ENCODE measurements at places on chromosomes 7 and 10.

DNA sequence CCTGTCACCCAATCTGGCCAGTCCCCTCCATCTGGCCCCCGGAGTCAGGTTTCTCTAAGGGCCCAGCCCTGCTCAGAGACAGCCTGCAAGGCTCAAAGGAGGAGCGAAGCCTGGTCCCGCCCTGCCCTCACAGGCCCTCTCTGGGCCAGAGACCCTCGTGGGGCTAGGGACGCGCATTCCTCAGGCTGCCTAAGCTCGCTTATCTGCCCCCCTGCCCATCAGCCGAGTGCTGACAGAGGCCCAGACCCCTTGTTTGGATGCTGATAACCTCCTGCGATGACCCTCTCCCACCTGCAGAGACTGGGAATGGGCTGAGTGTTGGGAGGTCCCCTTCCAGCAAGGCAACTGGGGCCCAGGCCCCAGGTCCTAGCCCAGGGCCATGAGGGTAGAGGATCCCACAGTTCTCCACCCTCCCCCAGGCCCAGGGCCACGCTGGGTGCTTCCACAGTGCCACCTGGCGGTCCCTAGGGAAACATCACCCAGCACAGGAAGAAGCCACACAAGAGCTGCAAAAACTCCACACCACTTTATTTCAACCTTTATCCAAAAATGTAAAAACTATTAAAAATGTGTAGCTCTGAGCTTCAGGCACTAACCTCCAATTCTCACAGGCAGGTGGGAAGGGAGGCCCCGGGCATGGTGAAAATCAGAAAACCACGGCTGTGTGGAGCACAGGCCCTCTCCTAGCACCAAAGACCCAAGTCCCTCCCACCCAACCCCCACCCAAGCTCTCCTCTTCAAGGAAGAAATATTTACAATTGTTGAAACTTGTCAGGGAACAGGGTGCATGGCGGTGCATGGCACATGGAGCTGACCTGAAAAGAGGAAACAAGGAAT is 2.2 kb downstream of the NPM3 start:
- peak; percentile 93 for DNase-seq

DNA sequence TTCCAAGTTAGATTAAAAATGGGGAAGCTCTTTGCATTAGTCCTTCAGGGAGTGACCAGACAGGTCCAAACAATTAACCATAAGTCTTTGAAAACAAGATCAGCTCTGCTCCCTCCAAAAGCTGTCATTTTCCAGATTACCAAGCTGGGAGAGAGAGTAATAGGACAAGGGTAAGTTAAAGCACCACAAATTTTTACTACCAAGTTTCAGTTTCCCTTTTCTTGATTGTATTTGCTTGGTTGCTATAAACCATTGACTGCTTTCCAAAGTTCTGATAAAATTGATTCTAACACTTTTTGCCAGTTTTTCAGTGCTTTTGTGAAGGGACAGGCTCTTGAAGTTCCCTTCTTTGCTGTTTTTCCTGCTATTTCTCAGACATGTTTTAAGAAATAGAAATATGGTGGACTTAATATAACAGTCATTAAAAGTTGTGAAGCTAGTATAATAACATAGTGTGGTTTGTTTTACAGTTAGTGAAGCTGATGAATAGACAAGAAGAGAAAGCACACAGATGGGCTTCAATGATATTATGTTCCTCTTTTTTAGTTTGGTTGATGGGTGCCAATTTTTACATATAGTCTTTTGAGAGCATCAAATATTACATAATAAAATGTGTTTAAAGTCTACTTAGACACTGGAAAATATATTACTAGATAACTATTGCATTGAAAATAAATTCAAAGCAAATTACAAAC is 40.0 kb upstream of the ZNF365 start:
- DNase-seq: no peak

DNA sequence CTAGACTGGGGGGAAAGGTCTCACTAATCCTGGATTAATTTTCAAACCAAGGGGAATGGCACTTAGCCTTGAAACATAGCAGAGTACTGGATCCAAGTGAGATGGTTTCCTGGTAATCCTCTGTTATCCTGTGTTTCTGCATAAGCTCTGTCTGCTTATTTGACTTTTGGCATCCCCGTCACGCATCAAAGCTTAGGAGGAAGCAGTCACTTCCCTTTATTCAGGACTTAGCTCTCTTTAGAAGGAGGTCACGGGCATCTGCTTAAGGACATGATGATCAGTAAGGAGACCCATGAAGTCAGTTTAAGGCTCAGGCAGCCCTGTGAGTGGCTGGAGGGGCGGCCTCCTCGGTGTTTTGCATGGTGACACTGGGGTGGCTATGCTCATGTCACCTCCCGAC is 30.0 kb downstream of the TSPAN15 start:
- DNase-seq: no peak

GRCh38 chr7:6165075-6165474 is 107.3 kb downstream of the CYTH3 start:
- DNase-seq: no peak

GRCh38 chr7:1922071-1922869 is 252.2 kb downstream of the ELFN1 start:
- peak; percentile 87 for DNase-seq

DNA sequence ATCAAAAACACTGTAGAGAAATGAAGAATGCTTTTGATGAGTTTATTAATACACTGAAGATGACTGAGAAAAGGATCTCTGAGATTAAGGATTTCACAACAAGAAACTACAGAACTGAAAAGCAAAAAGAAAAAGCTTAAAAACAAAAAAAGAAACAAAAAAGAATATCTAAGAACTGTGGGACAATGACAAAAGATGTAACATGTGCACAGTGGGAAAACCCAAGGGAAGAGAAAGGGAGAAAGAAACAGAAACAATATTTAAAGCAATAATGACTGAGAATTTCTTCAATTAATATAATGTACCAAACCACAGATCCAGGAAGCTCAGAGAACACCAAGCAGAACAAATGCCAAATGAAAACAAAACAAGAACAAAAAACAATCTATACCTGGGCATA is 42.2 kb downstream of the TFEC start:
- no peak for DNase-seq

DNA sequence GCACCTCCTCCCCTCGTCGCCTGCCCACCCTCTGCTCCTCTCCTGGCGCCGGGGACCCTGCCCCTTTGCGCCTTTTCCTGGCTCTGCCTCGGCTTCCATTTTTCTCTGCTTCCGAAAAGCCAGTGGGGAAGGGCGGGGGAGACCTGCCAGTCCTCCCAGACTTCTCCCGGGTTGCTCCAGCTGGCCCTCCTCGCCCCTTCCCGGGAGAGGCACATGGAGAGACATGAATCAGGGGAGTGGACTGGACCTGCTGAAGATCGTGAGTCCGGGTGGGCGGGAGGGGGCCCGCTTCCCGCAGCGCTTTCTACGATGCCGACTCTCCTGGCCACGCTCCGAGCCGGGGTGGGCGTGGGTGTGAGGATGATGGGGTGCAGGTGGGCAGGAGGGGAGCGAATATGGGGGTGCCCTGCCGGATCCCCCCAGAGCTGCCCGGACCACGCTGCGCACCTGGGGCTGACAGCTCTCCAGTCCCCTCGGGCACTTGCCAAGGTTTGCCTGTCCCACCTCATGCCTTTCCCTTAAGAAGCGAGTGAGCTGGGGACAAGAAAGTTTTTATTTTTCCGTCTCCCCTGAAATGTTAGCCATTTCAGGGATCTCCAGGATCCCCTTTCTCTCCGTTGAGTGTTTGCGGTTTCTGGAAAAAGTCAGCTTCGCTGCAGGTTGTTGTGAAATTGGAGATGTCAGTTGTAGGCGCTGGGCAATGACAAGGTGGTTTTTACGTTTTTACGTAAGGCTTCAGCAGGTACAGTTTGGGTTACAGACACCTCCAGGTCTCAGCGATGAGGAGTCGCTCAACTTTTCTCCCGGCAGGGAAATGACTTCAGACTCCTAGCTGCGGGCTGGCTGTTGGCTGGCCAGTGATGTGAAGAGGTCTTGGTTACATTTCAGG is 977 bp downstream of the CACNB2 start:
- no peak for DNase-seq

GRCh38 chr10:47325303-47326291 is 3.3 kb downstream of the GDF2 start:
- DNase-seq: no peak
